ENCODE measurements at places on chromosomes 7 and 10.

- DNase-seq, result no peak
Measured at GRCh38 chr7:134515569-134516468, 11.5 kb upstream of the AKR1B10 start.

DNA sequence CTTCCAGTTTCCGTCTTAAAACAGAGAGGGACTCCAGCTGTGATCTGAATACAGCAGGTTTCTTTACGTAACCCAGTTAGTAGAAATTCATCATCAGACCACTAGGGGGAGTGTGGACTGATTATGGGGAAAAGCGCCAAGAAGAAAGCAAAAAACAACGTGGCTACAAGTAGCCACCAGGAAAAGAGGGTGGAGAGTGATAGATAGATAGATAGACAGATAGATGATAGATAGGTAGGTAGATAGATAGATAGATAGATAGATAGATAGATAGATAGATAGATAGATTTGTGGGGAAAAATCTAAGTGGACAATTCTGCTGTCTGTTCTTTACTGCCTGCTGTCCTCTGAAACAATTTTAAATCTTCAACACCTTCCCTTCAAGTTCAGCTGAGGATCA is 12.7 kb upstream of the AKR1B10 start:
- peak; percentile 34 for DNase-seq

- no peak for DNase-seq
Measured at GRCh38 chr10:3782146-3782450, 2.9 kb downstream of the KLF6 start.

GRCh38 chr10:4635388-4635787 is 190.6 kb upstream of the AKR1E2 start:
- no peak for DNase-seq

- no peak for DNase-seq
Measured at GRCh38 chr7:50724526-50725520, 57.9 kb downstream of the GRB10 start.

- no peak for DNase-seq
Measured at GRCh38 chr7:1043552-1044188, 676 bp upstream of the GPR146 start.

DNA sequence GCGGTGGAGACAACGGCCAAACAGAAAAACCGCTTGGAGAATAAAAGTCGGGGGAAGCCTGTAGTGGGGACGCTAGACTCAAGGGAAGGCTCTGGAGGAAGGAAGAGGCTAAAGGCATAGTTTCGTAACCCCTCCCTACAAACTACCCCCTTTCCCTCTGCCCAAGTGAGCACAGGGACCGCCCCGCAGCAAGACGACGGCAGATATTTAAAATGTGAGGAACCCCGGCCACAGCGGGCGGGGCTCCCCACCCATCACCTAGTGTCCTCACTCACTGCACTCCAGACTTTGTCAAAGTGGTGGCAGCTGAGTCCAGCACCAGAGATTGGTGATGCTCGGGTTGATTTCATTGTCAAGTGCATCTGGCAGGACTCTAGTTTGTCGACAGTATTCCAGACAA is 69.1 kb downstream of the PRKAG2 start:
- no peak for DNase-seq

- DNase-seq, result no peak
Measured at GRCh38 chr10:119208553-119208940, 1.2 kb downstream of the GRK5 start.

DNA sequence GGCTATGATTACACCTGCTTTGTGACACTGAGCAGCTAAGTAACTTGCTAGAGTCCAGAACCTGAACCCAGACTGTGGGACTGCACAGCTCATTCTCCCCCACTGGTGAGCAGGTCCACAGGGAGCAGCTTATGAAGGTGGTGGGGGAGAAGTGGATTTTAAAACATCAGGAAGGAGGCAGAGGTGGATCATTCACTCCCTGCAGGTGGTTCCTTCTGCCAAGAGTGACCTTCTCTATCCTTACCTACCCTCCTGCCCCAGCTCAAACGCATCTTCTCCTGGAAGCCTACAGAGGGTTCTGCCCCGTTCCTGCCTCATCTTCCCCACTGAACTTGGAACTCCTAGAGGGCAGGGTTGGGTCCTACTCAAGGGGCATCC is 539 bp upstream of the FAM241B start:
- DNase-seq, result no peak

GRCh38 chr10:110864662-110865140 is 7.0 kb upstream of the PDCD4 start:
- DNase-seq, result no peak

- DNase-seq, result no peak
Measured at GRCh38 chr7:155587486-155587885, 41.1 kb upstream of the CNPY1 start.

DNA sequence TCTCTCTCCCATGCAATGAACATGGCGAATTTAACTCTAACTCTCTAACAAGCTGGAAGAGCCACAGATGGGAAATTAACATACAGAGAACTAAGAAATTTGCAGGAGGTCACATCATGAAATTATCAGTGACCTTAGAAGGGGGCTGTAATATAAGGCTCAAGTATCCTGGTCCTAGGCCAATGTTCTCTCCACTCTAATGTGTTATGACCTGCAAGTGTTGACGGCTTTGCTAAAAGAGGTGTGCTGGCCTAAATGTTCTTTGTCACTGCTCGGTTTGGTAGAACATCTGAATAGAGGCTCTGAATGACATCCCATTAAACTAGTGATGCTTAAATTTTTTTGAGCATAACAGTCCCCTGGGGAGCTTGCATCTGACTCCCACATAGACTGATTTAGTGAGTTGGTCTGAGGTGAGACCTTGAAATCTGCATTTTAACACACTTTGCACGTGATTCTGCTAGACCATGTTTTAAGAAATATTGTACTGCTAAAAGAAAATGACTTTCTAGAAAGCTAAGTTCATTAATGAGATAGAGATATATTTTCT is 129.3 kb downstream of the GFRA1 start:
- no peak for DNase-seq

GRCh38 chr7:24341691-24342413 is 57.9 kb downstream of the NPY start:
- DNase-seq, result no peak

- DNase-seq, result no peak
Measured at GRCh38 chr7:18400275-18400674, 95.3 kb upstream of the HDAC9 start.

- DNase-seq, result no peak
Measured at GRCh38 chr10:56258378-56258777, 102.7 kb downstream of the ZWINT start.

- DNase-seq, result no peak
Measured at GRCh38 chr10:69466158-69466490, 14.9 kb downstream of the TSPAN15 start.

- no peak for DNase-seq
Measured at GRCh38 chr7:106015381-106016218, 52.5 kb downstream of the CDHR3 start.

- DNase-seq, result no peak
Measured at GRCh38 chr7:36316319-36316718, 73.3 kb upstream of the ANLN start.

DNA sequence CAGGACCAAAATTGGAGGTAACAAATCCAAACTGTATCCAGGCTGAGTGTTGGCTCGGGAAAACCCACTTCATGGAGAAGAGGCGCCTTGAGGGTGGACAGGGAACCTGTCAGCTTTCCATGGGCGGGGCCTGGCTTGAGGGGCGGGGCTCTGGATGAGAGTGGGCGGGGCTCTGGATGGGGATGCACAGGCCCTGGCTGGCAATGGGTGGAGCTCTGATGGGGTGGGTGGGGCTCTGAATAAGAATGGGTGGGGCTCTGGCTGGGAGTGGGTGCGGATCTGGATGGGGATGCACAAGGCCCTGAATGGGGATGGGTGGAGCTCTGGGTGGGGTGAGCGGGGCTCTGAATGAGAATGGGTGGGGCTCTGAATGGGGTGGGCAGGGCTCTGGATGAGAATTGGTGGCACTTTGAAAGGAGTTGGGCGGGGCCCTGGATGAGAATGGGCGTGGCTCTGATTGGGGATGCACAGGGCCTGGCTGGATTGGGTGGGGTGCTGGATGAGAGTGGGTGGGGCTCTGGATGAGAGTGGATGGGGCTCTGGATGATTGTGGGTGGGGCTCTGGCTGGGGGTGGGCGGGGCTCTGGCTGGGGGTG is 96.6 kb upstream of the NPTX2 start:
- no peak for DNase-seq

DNA sequence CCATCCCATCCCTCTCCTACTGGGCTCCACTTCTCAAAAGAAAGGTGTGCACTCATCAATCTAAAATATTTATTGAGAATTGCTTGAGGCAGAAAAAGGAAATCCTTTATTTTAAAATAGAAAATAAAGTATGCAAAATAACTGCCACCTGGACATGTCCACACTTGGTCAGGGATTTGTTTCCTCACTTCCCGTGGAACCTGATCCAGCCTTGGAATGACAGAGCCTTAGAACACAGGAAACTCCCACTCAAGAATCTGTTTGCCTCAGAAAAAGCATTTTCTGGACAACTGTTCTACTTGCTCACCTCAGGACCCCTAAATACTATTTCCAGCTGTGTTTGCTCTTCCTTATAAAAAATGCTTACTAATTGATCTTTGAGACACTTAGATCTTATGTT is 29.0 kb downstream of the AKR1C8 start:
- no peak for DNase-seq

DNA sequence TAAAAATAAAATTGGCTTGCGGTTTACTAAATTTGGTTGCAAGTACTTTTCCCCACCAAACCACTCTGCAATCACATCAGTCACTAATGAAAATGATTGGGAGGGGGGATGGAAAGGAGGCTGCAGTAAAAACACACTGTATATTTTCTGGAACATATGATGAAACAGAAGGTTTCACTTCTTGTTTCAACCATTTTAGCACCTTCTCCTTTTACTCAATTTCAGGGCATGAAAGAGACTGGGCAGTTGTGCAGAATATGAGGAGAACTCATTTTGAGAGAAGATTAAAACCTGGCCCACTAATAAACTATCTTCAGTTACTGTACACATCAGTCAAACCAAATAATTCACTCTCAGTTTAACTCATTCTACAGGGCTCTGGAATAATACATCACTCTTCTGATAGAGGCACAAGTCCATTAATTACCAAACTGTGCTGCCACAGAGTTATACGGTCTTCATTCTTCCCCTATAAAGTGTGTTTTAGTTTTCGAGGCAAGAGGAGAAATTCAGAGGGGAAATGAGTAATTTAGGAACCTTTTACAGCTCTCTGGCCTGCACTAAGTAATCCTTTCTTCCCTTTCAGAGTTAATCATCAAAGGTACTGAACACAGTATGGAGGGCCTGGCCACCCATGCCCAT is 25.5 kb downstream of the JAZF1 start:
- no peak for DNase-seq

DNA sequence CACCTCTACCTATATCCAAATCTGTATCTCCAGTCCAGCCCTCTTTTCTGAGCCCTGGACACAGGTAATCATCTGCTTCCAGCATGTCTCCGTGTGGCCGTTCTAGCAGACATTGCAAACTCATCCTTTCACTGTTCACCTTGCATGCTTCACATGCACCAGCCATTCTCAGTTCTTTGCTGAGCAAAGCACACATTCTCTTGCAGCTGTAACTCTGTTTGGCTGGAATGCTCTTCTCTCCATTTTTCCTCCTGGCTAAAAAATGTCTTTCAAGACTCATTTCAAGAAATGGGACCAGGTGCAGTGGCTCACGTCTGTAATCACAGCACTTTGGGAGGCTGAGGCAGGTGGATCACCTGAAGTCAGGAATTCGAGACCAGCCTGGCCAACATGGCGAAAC is 40.3 kb upstream of the NRF1 start:
- no peak for DNase-seq

DNA sequence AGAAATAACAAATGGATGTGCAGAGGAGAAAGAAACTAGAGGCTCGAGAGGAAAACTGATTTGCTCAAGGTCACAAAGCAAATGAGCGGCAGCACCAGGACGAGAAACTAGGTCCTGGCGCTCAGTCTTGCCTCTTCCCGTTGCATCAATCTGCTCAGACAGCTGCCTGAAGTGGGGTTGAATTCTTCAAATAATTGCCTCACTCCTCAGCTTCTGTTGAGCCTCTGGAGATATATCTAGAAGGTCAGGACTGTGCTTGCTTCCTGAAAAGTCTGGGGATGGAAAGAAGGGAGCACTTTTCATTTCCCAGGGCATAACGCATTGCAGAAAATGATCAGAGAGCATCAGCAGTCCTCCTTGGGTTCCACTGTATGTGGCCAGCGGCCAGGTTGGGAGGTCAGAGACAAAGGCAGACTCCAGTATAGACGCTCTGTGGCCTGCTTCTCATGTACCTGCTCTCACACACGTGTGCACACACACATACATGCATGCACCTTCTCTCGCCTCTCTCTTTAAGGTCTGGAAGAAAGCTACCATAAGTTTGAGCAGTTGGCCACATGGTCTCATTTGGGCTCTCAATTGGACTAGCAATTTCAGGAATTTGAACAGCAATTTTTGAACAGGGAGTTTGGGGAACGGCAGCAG is 83.7 kb upstream of the DUSP5 start:
- no peak for DNase-seq

DNA sequence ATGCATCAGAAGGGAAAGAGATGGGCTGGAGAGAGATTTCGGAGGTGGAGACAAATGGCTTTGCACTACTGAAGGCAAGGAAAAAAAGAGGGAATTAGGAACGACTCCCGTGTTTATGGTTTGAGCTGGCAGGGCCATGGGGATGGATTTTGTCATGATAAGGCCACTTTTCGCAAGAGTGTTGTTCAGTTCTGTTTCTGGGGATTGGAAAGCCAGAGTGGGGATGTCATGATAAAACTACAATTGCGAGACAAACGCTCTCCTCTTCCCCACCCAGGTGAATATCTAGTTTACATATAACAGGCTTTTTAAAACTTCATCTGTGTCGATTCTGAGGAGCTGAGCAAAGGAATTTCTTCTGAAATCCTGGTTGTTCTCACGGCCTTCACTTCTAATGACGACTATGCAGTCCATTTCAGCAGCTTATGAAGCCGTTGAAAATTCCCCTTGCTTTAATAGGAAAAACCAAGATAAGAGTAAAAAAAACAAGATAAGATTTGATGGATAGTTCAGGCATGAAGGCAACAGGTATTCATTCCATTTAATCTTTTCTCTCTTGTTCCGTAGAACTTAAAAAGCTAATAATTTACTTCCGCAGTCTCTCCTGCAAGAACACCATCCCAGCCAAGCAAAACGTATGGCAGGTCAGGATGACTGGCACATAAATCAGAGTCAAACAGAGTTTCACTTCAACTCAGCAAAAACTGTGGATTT is 245.6 kb upstream of the PITRM1 start:
- no peak for DNase-seq

- DNase-seq, result no peak
Measured at GRCh38 chr7:115763347-115763746, 267.2 kb downstream of the TFEC start.
